ENCODE measurements at places on chromosomes 5 and 9.

DNA sequence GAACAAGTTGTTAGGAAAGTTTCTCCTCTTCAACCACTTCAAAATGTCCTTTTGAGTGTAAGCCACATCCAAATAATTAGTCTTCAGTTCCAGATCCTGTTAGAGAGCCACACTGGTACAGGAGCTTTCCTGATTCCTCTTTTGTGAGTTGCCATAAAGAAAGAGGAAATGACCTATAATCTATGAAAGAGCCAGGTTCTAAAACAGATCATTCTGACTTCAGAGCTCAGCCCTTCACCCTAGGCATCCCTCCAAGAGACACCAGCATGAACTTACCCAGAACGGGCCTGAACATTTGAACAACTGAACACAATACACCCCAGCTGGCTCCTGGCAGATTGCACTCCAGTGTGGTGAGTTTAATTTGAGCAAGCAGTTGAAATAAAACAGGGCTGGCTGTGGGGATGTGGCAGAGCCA lies 25.7 kb downstream of the SLC1A1 start:
- DNase-seq: no peak

GRCh38 chr5:90562341-90562740 lies 3.7 kb downstream of the ADGRV1 start:
- no peak for DNase-seq

GRCh38 chr9:135819905-135820304 lies 87.4 kb downstream of the CAMSAP1 start:
- no peak for DNase-seq

DNA sequence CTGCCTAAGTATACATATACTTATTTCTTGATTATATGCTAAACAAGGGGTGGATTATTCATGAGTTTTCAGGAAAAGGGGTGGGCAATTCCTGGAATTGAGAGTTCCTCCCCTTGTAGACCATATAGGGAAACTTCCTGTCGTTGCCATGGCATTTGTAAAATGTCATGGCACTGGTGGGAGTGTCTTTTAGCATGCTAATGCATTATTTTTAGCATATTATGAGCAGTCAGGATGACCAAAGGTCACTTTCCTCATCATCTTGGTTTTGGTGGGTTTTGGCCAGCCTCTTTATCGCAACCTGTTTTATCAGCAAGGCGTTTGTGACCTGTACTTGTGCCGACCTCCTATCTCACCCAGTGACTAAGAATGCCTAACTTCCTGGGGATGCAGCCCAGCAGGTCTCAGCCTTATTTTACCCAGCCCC lies 80.9 kb downstream of the ALDH7A1 start:
- no peak for DNase-seq

DNA sequence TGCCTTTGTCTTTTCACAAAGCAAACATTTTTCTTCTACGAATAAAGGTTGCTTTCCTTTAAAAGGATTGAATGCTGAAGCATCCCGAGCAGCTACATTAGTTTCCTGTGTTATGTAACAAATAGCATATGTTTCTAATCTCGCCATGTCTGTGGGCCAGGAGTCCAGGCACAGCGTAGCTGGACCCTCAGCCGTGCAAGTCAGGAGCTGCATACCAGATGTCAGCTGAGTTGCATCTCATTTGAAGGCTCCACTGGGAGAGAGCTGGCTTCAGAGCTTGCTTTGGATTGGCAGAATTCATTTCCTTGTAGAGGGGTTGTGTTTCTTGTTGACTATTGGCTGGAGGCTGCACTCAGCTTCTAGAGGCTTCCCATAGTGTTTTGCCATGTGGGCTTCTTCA lies 16.0 kb upstream of the GOLPH3 start:
- DNase-seq: no peak

GRCh38 chr9:37464006-37464405 lies 1.2 kb downstream of the ZBTB5 start:
- no peak for DNase-seq
